ENCODE measurements at places on chromosomes 2 and 18. TPM values are rescaled to one million over a fixed set of nuclear protein-coding genes. Genes with fewer than 3 reads are reported as not detected.

The TTL gene
- 54.6 TPM for total RNA-seq

The ITGB6 gene
- total RNA-seq = 6.9 TPM

The ATP6V1B1 gene
- total RNA-seq = not detected

The HOXD13 gene
- total RNA-seq = not detected

The CIB4 gene
- not detected for total RNA-seq

The UGT1A7 gene
- total RNA-seq = not detected

The UGT1A4 gene
- 0.12 TPM for total RNA-seq

The CDK5R2 gene
- not detected for total RNA-seq

The RPIA gene
- 14.1 TPM for total RNA-seq

The OR6B2 gene
- total RNA-seq = not detected

Measured in MCF 10A (cell line).